ENCODE measurements at places on chromosomes 3 and 15.

GRCh38 chr3:177968891-177969290, 567.3 kb upstream of the KCNMB2 start:
- no peak for DNase-seq

GRCh38 chr3:106130384-106131198, 261.8 kb upstream of the CBLB start:
- no peak for DNase-seq

- DNase-seq = peak; percentile 88
Measured at GRCh38 chr3:115146418-115147328, at the start of gene ZBTB20. TSS of gene ZBTB20 (minus strand) at chr3:115147288.

DNA sequence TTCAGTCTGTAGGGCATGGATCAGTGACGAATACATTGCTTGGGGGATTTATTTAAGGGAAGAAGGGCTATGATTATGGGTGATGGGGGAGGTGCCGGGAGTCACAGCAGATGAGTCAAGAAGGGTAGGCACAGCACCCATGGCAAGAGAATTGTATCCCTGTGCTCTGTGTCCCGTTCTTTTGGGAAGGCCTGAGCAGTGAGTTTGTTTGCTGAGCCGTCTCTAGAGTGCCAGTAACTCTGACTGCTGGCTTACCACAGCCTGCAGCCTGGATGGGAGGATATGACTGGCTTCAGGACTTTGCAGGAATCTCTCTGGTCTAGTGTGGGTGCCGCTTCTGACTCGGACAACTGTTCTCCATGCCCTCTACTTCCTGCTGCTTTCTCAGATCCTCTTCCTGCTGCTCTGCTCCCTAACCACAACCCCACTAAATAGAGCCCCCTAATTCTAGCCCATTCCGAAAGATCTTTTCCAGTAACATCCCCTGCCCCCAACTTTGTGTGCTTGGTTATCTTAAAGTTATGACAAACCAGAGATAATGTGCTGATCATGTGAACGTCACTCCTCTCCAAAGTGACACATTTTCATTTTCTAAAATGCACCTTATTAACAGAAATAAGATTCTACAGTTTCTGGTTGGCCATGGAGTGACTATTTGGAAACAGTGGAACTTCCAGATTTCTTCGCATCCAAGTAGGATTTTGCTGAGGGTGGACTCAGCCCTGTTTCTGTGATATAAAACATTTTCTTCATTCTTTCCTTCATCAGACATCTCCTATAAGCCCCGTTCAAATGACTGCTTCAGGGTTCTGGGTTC, 239.0 kb downstream of the SLCO3A1 start:
- DNase-seq = no peak

GRCh38 chr3:184058029-184058428, 5.2 kb downstream of the HTR3C start:
- no peak for DNase-seq

GRCh38 chr3:71006810-71007785, 576.4 kb downstream of the FOXP1 start:
- no peak for DNase-seq

GRCh38 chr15:36313021-36313420, 266.4 kb upstream of the CDIN1 start:
- no peak for DNase-seq

GRCh38 chr3:11562277-11562881, 81.3 kb downstream of the VGLL4 start:
- DNase-seq = no peak

DNA sequence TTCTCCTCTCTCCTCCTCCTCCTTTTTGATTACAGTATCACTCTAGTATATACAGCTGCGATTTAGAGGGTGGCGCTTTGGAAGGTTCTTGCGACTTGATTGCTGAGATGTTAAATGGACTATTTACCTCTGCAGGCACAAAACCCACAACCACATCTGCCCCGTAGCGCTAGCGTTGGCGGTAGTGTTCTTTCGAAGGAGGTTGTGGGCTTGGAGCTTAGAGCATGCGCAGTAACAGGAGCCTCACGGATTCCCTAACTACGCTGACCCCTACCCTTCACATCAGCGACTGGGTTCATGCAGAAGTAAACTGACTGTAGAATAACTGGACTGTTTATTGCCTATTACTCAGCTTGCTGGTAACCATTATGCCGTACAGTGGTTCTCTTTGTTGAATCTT, 58.0 kb downstream of the CGGBP1 start:
- DNase-seq = no peak

Data from hypothalamus (tissue), 51 donors.